ENCODE measurements at places on chromosomes 1 and 21.

DNA sequence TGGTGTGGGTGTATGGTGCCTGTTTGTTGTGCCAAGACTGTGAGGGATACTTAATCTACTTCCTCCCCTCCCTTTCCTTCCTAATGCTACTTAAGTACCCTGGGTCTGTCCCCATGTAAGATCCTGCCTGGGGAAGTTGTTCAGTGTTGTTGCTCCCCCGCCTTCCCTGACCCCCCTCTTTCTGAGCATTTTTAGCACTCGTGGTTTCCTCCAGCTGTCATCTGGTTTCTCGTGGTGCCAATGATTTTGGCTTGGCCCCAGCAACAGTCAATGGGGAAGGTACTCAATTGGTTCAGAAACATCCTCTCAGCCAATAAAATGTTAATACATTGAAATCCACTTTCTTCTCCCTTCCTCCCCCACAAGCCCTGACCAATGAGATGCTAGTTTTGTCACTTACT lies 8.0 kb upstream of the B4GALT3 start:
- no peaks in the 10 kb centered on the region for H3K27me3 ChIP-seq
- H3K4me3 ChIP-seq = peak overlapping the region; percentile 86
- peak; percentile 47 for DNase-seq
- peaks cover 83% of the 10 kb centered on the region for H3K4me1 ChIP-seq
- H3K36me3 ChIP-seq = peaks cover 10% of the 10 kb centered on the region

DNA sequence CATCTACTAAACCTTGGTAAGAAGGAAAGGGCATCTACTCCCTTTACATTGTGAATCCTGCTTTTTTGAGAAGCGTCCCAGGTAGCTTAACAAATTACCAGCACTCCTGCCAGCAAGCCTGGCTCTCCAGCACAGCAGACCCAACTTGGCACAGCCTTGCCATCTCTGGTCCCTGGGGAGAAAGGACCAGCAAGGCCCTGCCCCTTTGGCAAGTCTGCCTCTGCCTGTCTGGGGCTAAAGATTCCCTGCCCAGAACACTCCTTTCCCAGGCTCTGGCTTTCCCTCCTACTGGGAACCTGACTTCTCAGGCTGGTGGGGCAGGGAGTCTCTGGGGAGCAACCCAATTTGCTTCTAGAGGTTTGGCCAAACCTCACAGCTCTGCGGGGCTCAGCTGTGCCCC lies 68.5 kb downstream of the ATP2B4 start:
- no peak for DNase-seq
- no peaks in the 10 kb centered on the region for H3K27me3 ChIP-seq
- H3K27ac ChIP-seq = peak overlapping the region; percentile 63
- peaks cover 52% of the 10 kb centered on the region for H3K4me1 ChIP-seq
- no peak overlapping the region for H3K4me3 ChIP-seq

- no peaks in the 10 kb centered on the region for H3K4me1 ChIP-seq
- no peak overlapping the region for H3K27ac ChIP-seq
- no peak for DNase-seq
- H3K36me3 ChIP-seq = no peaks in the 10 kb centered on the region
- no peak overlapping the region for H3K4me3 ChIP-seq
Observed at GRCh38 chr1:7616076-7616832, 154.8 kb upstream of the VAMP3 start.

DNA sequence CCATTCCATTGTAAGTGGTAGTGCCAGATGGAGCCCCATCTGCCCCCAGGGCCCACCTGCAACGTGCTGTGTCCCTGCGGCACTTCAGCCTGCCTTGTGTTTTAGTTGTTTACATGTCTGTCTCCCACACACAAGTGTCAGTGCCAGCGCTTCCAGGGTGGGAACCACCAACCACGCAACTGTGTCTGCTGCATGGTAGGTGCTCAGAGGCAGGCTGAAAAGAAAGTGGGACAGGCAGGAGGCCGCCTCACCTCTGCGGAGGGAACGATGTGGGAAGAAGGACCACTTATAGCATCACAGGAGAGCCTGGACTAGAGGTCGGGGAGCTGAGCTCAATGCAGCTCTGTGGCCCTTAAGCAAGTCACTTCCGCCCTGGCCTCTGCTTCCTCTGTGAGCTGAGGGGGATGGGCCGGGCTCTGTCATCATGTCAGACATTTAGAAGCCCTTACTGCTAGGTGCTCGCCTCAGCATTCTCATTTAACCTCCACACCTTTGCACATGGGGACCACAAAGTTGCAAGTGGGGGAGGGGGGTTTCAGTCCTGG lies 17.9 kb downstream of the SLC9A1 start:
- H3K4me1 ChIP-seq = peaks cover 38% of the 10 kb centered on the region
- H3K27me3 ChIP-seq = no peaks in the 10 kb centered on the region
- DNase-seq = peak; percentile 75
- peak overlapping the region; percentile 99 for H3K27ac ChIP-seq
- peaks cover 10% of the 10 kb centered on the region for H3K36me3 ChIP-seq
- peak overlapping the region; percentile 76 for H3K4me3 ChIP-seq

- no peak overlapping the region for H3K4me3 ChIP-seq
- H3K27ac ChIP-seq = no peak overlapping the region
- no peak for DNase-seq
Observed at GRCh38 chr1:62589321-62589720, 8.0 kb upstream of the ANGPTL3 start.
